Stimulated activated CD8-positive, alpha-beta memory T cell treated with anti-CD3 and anti-CD28 coated beads, Interleukin-15, amount 100 ng/mL, for 48 hours (primary cell): ENCODE measurements at places on chromosomes 6 and 20.

GRCh38 chr20:18188434-18188833 is 50.8 kb downstream of the KAT14 start:
- no peak for DNase-seq

- DNase-seq: no peak
Observed at GRCh38 chr6:17967668-17968518, 19.5 kb downstream of the KIF13A start.

- DNase-seq: no peak
Observed at GRCh38 chr20:22560817-22561216, 23.6 kb downstream of the FOXA2 start.

GRCh38 chr20:46552460-46553420 is 2.3 kb upstream of the OCSTAMP start:
- no peak for DNase-seq

DNA sequence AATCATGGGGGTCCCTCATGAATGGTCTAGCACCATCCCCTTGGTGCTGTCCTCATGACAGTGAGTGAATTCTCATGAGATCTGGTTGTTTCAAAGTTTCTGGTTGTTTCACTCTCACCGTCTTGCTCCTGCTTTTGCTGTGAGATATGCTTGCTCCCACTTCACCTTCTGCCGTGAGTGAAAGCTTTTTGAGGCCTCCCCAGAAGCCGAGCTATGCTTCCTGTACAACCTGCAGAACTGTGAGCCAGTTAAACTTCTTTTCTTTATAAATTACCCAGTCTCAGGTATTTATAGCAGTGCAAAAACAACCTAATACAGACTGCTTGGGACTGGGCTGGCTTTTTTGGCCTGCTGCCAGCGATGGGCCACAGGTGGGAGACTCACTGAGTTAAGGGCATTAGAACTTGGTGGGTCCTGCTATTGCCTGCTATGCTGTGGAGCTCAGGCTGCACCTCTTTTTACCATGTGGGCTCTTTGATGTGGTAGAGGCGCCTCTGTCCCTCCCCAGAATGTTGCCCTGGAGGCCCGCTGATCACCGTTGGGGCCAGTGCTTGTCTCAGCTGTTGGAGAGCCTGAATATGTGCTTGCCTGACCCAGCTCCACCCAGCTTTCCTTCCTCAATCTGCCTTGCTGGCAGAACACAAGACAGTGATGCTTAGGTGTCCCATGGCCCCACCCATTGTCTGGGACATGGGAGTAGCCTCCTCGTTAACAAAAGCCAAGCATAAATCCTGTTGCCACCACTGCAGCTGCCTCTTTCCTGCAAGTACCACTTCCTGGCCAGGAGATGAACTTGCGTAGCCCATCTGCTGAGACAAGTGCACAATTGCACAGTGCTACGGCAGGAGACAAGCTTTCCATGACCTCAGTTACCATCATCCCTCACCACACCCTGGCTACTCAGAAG is 47.1 kb downstream of the IGF2R start:
- DNase-seq: no peak

GRCh38 chr6:43575105-43575771 is 600 bp downstream of the XPO5 start:
- DNase-seq: no peak

DNA sequence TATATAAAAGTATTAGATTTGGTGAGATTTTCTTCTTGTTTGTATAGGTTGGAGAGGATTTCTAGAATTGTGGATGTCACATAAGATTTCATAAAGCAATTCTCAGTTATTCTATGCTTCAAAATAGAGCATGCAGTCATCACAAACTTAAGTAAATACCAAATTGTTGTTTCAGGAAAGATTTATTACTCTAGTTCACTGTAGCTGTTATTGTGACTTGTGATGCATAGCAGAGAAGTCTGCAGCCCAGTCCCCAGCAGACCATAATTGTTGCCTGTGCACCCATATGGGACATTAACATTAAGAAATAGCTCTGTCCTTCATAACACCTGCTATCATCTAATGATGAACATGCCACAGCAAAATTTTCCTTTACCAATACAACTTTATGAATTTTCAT is 228.0 kb upstream of the FAM83B start:
- DNase-seq: no peak

DNA sequence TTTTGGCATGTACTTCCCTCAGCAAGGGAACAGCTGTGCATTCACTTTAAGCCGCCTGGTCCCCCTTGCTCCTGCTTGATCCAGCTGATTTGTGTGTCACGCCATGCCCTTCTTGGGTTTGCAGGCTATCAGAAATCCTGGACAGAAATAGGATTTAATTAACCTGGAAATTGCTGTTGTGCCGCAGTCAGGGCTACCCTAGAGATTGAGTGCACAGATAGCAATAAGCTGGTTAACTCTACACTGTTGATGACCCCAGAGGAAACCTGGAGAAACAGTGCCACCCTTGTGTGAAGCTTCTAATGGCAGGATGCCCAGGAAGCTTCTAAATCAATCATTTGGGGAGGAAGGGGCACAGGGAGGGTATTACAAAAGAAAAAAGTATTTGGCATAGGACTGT is 199.0 kb downstream of the JARID2 start:
- no peak for DNase-seq

DNA sequence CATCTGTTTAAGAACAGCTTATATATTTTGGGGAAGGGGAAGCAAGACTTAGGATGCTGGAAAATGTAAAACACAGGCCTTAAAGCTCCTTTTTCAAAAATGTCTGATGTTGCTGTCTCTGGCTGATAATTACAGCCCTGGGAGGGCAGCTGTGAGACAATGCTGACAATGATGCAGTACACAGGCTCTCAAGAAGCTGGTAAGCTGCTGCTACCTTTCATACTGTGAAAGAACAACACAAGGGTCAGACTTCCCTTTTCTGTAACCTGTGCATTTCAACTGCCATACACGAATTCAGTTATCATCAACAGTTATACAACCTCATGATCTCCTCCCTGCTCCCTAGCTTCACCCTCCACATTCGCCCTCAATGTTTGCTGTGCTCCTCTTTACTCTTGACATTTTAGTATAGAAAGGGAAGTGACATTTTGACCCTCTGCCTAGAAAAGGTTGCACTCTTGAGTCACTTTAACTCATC is 25.2 kb downstream of the MAP7 start:
- DNase-seq: no peak

DNA sequence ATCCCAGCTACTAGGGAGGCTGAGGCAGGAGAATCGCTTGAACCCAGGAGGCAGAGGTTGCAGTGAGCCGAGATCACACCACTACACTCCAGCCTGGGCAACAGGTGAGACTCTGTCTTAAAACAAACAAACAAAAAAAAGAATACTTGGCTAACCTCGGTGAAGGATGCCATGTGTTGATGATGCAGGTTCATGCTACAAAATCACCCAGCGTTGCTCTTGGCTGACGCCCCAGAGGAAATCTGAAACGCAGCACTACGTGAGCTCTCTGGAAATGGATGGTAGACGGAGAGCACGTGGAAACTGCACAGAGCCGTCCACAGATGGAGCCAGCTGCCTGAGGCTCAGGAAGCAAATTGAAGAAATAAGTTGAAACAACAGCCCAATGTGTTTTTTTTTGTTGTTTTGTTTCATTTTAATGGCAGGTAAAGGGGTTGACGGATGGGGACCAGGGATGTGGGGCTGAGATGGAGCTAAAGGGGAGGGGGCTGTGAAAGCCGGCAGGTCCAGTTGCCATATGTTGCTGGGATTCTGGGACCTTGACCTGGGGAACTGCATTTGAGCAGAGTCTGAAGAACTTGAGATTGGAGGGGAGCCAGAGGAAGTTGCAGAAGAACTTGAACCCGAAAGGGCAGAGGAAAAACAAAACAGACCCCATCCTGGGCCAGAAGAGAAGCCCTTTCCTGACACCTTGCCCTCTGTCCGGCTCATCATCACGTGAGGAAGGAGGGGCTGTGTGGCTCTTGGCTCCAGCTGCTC is 12.8 kb upstream of the MANBAL start:
- DNase-seq: no peak

DNA sequence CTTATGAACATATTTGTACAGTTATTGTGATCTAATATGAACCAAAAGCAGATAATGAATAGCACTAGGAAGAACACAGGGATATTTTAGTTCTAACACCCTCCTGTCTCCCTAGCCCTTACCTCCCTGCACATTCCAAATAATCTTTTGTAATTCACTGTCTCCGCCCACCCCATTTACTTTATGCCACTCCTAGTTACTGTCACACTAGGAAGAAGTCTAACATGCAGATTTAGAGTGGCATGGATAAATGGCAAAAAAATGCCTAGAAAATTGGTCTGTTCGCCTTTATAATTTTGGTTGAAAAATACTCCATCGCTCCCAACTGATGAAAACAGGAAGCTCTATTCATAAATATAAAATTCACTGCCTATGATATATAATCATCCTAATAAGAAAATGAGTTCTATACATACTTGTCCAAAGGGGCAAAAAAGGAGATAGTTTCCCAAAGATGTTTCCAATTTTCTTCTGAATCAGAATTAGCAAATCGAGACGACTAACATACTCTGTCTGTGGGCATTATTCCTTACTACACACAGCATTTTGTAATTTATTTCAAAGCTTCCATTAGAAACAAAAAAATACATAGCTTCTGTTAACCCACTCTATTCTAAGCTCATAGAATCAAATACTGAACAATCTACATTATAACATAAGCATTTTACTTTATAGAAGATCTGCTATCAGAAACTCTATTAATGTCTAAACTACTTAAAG is 1.3 kb upstream of the RUNX2 start:
- DNase-seq: no peak

DNA sequence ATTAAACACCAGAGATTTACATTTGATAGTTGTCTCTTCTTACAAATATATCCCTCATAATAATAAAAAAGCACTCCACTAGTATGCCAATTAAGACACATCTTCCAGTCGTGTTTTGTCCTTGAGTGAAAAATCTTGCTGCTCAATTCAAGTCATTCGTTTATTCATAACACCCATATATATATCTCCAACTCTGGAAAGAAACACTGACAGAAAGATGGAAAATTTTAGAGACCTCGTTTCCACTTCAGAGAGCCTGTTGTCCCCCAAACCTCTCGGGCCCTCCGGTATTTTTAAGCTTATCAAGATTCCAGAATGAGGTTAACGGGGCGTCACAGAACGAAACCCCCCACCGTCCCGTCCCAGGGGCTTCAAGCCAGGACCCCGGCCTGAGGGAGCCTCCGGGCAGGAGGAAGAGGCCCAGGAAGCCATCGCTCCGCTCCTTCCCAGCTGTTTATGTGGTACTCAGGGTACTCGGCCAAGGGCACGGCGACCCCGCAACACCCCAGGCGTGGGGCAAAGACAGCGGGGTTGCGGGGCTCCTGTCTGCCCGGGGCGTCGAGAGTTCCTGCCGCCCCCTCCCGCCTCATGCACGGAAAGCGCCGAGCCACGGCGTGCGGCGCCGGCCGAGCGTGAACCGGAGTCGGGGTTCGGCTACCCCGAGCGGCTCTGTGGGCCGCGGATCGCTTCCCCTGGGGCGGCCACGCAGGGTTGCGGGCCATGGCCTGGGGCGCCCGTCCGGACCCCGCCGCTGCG is 623 bp upstream of the SNX9 start:
- no peak for DNase-seq

GRCh38 chr6:142872376-142872775 is 72.6 kb downstream of the HIVEP2 start:
- no peak for DNase-seq

GRCh38 chr6:97909380-97909779 is 626.4 kb upstream of the MMS22L start:
- no peak for DNase-seq

GRCh38 chr6:97411610-97412009 is 128.6 kb upstream of the MMS22L start:
- DNase-seq: no peak
